ENCODE measurements at places on chromosomes 6 and 20. TPM values are rescaled to one million over a fixed set of nuclear protein-coding genes. Genes with fewer than 3 reads are reported as not detected.
A peak's percentile ranks its signal among the peaks of the same experiment; 100 is the strongest.

DNA sequence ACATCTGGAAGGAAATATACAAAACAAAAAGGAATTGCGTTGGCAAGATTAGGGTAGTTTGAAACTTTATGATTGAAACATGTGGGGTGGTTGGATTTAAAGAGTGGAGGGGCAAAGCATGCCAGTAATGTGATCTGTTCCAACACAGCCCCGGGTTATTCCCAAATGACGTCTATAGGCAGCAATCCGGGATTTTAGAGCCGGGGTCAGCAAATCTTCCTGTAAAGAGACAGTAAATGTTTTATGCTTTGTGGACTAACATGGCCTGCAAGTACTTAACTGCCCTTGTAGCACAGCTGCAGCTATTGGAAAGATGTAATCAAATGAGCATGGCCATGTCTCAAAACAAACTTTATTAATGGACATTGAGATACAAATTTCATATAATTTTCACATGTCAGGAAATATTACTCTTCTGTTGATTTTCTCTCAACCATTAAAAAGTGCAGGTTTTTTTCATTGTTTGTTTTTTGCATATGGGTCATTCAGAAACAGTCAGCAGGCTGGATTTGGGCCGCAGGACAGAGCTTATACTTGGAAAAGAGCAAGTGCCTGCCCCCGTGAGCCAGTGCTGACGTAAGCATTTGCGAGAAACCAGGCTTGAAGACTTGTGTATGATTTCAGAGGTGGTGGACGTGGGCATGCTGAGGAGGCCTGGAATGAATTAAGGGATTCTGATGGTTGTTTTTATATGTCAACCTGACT is 136.5 kb downstream of the DOK5 start:
- DNase-seq = no peak

- no peak for DNase-seq
These were observed 1.2 kb downstream of the NECAB3 start for GRCh38 chr20:33673114-33673409.

LY6G6F gene
- not detected for total RNA-seq

- DNase-seq = no peak
These were observed 15.1 kb downstream of the SOX4 start for GRCh38 chr6:21608601-21609000.

GRCh38 chr6:19479551-19479950 is 357.6 kb upstream of the ID4 start:
- no peak for DNase-seq

- peak; percentile 68 for DNase-seq
These were observed 4.3 kb upstream of the COX4I2 start for GRCh38 chr20:31633339-31633914.

PSMF1 gene
- 128 TPM for total RNA-seq

GRCh38 chr20:54256202-54256601 is 48.3 kb downstream of the PFDN4 start:
- DNase-seq = no peak

C6orf15 gene
- total RNA-seq = not detected

GRCh38 chr20:23200914-23201313 is 114.8 kb upstream of the CD93 start:
- peak; percentile 63 for DNase-seq

PLA2G7 gene
- 0.31 TPM for total RNA-seq

DNA sequence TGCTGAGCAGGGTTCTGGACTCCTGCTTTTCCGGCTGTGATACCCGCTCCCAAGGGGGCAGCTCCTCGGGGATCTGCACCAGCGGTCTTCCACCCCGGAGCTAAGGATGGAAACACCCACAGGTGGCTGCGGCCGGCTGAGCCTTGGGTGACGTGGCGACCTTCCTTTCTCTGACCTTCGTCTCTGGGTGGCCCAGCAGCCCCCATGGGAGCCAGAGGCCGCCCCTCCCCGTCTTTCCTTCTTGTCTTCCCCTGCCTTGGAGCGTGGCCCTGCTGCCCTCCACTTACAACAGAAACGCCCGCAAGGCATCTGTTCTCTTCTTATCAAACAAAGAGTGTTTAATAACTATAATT is 405.7 kb downstream of the TAF4 start:
- peak; percentile 26 for DNase-seq

- DNase-seq = no peak
These were observed 48.1 kb upstream of the MBOAT1 start for GRCh38 chr6:20260360-20260759.

DNA sequence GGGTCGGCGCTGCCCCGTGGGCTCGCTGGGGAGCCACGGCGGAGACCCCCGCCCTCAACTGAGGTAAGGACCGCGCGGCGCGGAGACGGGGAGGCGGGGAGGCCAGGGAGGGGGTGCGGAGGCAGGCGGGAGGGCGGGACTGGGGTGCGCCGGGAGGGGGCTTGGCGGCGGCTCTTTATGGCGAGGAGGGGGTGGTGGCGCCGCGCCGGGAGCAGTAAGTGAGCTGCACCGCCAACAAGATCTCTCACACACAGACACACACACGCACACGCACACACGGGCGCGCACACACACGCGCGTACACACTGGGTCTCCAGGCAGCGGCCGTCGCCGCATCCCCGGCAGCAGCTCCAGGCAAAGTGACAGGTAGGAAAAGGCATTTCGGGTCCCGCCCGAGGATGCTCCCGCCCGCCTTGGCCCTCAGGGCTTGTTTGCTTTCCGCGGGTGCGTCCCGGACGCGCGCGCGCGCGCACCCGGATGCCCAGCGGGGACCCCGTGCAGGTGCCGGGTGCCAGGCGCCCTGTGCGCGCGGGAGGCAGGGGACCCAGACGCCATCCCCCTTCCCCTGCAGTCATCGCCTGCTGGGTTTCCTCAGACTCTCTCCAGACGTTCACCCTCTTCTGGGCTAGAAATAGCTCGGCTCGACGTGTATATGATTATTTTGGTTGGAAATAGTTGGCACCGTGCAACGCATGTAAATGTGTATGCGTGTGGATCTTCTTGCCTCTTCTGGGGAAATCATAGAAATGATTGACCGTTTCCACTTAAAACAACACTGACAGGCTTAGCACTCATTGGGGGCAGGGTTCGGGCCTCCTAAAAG is at the start of gene PLCB4:
TSS of gene PLCB4 (plus strand) at position 247 of the 823 bp plus-strand sequence. CDS start 238,728 bp downstream, outside the sequence.
- DNase-seq = peak; percentile 46

GRCh38 chr6:169803271-169803811 is 51.9 kb downstream of the ERMARD start:
- DNase-seq = no peak

GRCh38 chr6:36340618-36341454 is 4.1 kb upstream of the BNIP5 start:
- DNase-seq = peak; percentile 92

- DNase-seq = no peak
These were observed 280.6 kb upstream of the SULF2 start for GRCh38 chr20:48065833-48066232.

- DNase-seq = peak; percentile 82
These were observed 30.6 kb upstream of the ZNF184 start for GRCh38 chr6:27503436-27504030.

PRKN gene
- total RNA-seq = 20.2 TPM

- peak; percentile 66 for DNase-seq
These were observed 2.4 kb downstream of the F13A1 start for GRCh38 chr6:6317825-6318733.

FAM184A gene
- total RNA-seq = 3.8 TPM

GRCh38 chr6:109782491-109782999 is 91.4 kb downstream of the FIG4 start:
- no peak for DNase-seq

DNA sequence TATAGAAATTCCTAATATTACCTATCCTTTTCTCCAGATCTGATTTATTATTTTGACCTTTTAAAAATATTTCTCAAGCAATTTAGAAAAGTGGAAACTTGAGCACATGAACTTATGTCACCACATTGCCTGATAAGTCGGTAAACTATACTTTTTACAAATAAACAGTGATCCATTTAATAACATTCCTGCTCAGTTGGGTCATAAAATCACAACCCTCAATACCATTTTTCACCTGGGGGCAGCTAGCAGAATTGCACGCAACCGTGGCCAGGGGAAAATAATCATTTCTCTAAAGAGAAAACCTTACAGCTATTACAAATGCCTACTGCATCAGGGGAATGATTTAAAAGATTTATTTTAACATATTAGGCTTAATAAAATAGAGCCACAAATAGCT is 614.5 kb downstream of the PHF3 start:
- DNase-seq = no peak
